Activated CD8-positive, alpha-beta memory T cell treated with anti-CD3 and anti-CD28 coated beads, Interleukin-2, amount 10 ng/mL, durations not matched to agents 7 days and 5 days (primary cell): ENCODE measurements at places on chromosomes 4 and X.
A peak's percentile ranks its signal among the peaks of the same experiment; 100 is the strongest.

DNA sequence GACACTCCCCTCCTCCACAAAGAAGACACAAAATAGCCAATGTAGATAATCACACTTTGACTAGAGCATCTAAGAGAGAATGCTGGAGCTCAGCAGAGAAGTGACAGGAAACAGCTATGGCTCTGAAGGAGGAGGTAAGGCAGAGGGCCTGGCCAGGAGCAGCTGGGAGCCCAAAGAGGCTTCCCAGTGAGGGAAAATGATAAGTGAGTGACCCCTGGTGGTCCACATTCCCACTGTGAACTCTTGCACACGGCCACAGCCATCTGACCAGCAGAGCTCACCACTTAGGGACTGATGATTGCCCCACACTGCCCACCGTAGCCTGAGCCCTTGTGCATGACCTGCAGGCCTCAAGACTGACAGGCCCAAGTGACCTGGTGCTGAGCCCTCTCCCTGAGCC, 162.7 kb upstream of the GALNTL6 start:
- DNase-seq: no peak

GRCh38 chr4:78032446-78032845, 24.7 kb upstream of the FRAS1 start:
- no peak for DNase-seq

- DNase-seq: no peak
These were observed 3.0 kb downstream of the GRIPAP1 start for GRCh38 chrX:48999030-48999429.

- DNase-seq: no peak
These were observed 55.7 kb upstream of the CCDC160 start for GRCh38 chrX:134181275-134181660.

GRCh38 chr4:11297627-11298026, 131.1 kb downstream of the HS3ST1 start:
- no peak for DNase-seq

DNA sequence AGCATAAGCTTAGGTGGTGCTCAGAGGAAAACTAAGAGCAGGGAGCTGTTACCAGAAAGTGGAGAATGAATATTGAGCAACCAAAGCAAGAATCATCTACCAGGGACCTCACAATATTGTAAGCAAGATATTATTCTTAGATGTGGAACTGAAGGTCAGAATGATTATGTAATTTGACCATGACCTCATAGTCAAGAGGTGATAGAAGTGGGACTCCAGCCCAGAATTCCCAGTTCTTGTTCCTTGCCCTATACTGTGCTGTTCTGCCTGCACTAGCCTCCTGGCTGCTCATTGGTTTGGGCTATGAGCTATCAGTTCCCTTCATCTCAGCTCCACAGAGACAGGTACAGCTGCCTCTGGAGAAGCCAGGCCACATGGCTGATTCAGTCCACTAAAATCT, 229.4 kb downstream of the LDB2 start:
- no peak for DNase-seq

DNA sequence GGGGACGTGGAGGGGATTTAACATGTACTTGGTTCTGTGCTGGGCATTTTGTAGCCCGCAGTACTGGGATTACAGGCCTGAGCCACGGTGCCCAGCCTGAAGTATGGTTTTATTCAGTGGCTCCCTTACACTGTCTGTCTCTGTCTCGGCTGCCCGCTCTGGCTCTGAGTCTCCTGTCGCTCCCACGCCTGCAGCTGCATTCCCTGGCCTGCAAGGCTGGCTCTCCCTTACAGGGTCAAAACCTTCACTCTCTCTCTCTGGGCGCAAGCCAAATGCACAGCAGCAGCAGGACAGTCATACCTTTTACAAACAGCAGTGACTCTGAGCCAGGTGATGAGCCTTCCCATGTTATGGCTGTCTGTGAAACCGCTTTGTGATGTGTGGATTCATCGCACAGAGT, 72.1 kb downstream of the HTRA3 start:
- DNase-seq: no peak

GRCh38 chrX:1244164-1245076, 24.2 kb upstream of the CSF2RA start:
- DNase-seq: peak; percentile 41

DNA sequence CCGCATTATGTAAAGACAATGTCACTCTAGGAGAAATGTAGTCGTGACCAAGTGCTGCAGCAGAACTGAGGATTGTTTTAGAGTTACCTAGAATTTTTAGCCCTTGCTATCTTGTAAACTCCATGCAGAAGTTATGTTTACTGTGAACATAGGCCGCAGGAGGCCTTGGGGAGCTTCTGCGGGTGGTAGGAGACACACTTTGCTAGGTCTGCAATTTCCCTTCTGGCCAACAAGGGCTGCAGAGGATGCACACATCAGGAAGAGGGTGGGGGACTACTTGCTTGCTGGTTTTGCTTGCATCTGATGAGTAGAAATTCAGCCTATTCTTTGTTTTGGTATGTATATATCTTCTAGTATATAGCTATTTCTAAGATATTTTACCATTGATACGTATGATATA, 23.1 kb downstream of the BANK1 start:
- DNase-seq: no peak

GRCh38 chrX:18681996-18682395, 10.1 kb upstream of the RS1 start:
- DNase-seq: no peak

- no peak for DNase-seq
These were observed 103.6 kb downstream of the MANBA start for GRCh38 chr4:102657206-102657605.

GRCh38 chr4:47786958-47787370, 50.9 kb downstream of the CORIN start:
- DNase-seq: no peak

- no peak for DNase-seq
These were observed 332.5 kb downstream of the C4orf33 start for GRCh38 chr4:129428454-129428853.
